Activated naive CD4-positive, alpha-beta T cell treated with anti-CD3 and anti-CD28 coated beads, Interleukin-2, amount 10 ng/mL, durations not matched to agents 7 days and 5 days (primary cell): ENCODE measurements at places on chromosomes 16 and 17.

- DNase-seq = no peak
- no peaks in the 10 kb centered on the region for H3K27me3 ChIP-seq
- H3K4me1 ChIP-seq = no peaks in the 10 kb centered on the region
Observed at GRCh38 chr17:31216031-31216751, 80.8 kb downstream of the OMG start.

GRCh38 chr17:72487731-72488494 lies 367.1 kb downstream of the SOX9 start:
- H3K36me3 ChIP-seq = no peaks in the 10 kb centered on the region
- H3K4me1 ChIP-seq = no peaks in the 10 kb centered on the region
- H3K27ac ChIP-seq = no peak overlapping the region
- peaks cover 4% of the 10 kb centered on the region for H3K27me3 ChIP-seq
- DNase-seq = no peak
- no peak overlapping the region for H3K4me3 ChIP-seq

DNA sequence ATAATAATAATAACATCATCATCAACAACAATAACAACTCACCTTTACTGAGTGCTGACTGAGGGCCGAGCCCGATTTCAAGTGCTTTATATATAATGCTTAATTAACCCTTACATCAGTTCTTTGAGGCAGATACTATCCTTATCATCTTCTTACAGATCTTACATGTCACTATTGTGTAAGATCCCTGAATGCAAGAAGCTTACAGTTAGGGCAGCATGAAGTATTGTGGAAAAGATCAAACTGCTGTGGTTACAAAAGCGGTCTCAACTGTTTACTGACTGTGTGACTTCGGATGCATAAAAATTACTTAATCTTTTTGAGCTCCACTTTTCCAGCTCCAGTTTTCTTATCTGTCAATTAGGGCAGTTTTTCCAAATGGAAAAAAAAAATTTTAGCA lies 3.3 kb downstream of the VAT1 start:
- H3K36me3 ChIP-seq = peaks cover 8% of the 10 kb centered on the region
- no peak for DNase-seq
- H3K27me3 ChIP-seq = peaks cover 30% of the 10 kb centered on the region
- H3K27ac ChIP-seq = no peak overlapping the region
- H3K4me1 ChIP-seq = peaks cover 29% of the 10 kb centered on the region

GRCh38 chr16:11232852-11233726 lies 22.9 kb downstream of the SOCS1 start:
- DNase-seq = peak; percentile 95
- H3K27ac ChIP-seq = peak overlapping the region; percentile 99
- H3K36me3 ChIP-seq = peaks cover 3% of the 10 kb centered on the region
- H3K4me1 ChIP-seq = peaks cover 84% of the 10 kb centered on the region

- no peaks in the 10 kb centered on the region for H3K36me3 ChIP-seq
- DNase-seq = no peak
- H3K27ac ChIP-seq = no peak overlapping the region
- peaks cover 12% of the 10 kb centered on the region for H3K27me3 ChIP-seq
- no peak overlapping the region for H3K4me3 ChIP-seq
Observed at GRCh38 chr16:22634954-22635353, 124.3 kb downstream of the NPIPB5 start.

GRCh38 chr17:55577687-55578086 lies 66.4 kb upstream of the SMIM36 start:
- H3K4me3 ChIP-seq = no peak overlapping the region
- no peaks in the 10 kb centered on the region for H3K27me3 ChIP-seq
- no peak overlapping the region for H3K27ac ChIP-seq
- H3K4me1 ChIP-seq = peaks cover 3% of the 10 kb centered on the region
- no peaks in the 10 kb centered on the region for H3K36me3 ChIP-seq
- DNase-seq = peak; percentile 55

- H3K4me3 ChIP-seq = no peak overlapping the region
- H3K4me1 ChIP-seq = peaks cover 24% of the 10 kb centered on the region
- H3K27me3 ChIP-seq = no peaks in the 10 kb centered on the region
- H3K36me3 ChIP-seq = peaks cover 6% of the 10 kb centered on the region
- peak; percentile 10 for DNase-seq
Observed at GRCh38 chr17:17060930-17061329, 18.7 kb downstream of the MPRIP start.

DNA sequence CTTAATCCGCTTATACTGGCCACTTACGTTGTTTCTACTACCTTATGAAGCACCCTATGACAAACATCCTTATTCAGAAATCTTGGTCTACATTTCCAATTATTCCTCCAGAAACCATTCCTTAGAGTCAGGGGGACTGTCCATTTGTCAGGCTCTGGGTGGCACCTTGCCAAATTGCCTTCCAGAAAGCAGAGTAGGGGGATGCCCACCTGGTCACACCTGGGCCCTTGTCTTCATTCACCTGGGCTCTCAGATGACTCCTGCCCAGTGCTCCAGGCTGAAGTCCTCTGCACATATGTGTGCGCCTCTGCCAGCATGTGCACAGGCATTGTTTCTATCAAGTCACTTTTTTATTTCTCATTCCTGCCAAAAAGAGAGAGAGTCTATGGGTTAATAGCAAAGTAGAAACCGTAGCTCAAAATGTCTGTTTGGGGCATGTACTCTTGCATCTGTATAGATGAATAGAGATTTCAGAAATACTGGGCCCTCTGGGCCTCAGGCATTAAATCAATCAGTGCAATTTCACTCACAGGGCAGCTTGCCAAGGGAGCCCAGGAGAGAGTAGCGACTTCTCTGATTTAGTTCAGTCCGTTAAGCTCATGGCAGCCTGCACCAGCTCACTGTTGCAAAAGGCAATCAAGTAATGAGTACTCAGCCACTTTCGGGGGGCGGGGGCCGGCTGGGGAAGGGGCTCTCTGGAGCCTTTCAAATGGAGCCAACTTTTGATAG lies 104.7 kb downstream of the SOCS1 start:
- peaks cover 42% of the 10 kb centered on the region for H3K36me3 ChIP-seq
- no peak overlapping the region for H3K27ac ChIP-seq
- peaks cover 45% of the 10 kb centered on the region for H3K4me1 ChIP-seq
- DNase-seq = no peak
- H3K27me3 ChIP-seq = peaks cover 3% of the 10 kb centered on the region
- H3K4me3 ChIP-seq = no peak overlapping the region

DNA sequence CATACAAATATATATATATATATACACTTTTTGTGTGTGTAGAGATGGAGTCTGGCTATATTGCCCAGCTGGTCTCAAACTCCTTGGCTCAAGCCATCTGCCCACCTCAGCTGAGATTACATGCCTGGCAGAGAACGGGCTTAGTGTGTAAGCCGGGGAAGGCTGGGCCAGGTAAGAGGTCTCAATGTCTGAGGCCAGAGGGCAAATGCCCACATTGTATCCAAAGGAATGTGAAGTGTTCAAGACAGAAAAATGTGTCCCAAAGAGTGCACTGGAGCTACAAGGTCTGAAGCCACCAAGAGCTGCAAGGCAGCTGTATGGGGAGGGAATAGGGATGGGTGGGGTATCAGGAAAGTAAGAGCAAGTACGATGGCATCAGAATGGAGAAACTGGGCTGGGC lies 8.8 kb downstream of the CD2BP2 start:
- no peak overlapping the region for H3K4me3 ChIP-seq
- no peak for DNase-seq
- no peaks in the 10 kb centered on the region for H3K27me3 ChIP-seq
- H3K27ac ChIP-seq = no peak overlapping the region

- peaks cover 38% of the 10 kb centered on the region for H3K27me3 ChIP-seq
- H3K36me3 ChIP-seq = peaks cover 7% of the 10 kb centered on the region
- no peaks in the 10 kb centered on the region for H3K4me1 ChIP-seq
Observed at GRCh38 chr16:2237102-2237482, 848 bp downstream of the DNASE1L2 start.

DNA sequence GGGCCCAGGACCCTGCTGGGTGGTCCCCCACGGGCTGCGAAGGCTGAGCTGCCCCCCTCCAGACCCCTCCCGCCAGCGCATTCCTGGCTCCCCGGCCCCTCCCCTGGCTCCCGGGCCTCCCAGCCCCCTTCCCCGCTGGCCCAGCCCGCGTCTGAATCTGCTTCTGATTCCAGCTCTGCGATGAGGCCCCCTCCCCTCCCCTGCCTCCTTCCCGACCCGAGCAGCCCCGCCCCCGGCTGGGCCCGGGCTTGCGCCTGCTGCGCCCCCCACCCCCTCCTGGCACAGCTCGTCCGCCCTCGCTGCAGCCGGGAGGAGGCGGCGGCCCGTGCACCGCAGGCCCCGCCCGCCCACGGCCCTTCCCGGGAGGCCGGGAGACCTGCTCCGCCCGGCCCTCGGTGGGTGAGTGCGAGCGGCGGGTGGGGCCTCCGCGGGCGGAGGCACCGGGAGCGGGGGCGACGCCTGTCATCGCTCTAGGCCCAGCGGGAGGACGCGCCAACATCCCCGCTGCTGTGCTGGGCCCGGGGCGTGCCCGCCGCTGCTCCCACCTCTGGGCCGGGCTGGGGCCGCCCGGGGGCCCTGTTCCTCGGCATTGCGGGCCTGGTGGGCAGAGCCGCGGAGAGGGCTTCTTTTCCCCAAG lies at the start of gene NTN3:
TSS of gene NTN3 (plus strand) at position 282 of the 637 bp plus-strand sequence. CDS start 405 bp downstream, outside the sequence.
- H3K27ac ChIP-seq = no peak within 1 kb of the TSS
- H3K27me3 ChIP-seq = peaks cover 81% of the 10 kb centered on the region
- H3K4me1 ChIP-seq = peaks cover 15% of the 10 kb centered on the region
- no peaks in the 10 kb centered on the region for H3K36me3 ChIP-seq

DNA sequence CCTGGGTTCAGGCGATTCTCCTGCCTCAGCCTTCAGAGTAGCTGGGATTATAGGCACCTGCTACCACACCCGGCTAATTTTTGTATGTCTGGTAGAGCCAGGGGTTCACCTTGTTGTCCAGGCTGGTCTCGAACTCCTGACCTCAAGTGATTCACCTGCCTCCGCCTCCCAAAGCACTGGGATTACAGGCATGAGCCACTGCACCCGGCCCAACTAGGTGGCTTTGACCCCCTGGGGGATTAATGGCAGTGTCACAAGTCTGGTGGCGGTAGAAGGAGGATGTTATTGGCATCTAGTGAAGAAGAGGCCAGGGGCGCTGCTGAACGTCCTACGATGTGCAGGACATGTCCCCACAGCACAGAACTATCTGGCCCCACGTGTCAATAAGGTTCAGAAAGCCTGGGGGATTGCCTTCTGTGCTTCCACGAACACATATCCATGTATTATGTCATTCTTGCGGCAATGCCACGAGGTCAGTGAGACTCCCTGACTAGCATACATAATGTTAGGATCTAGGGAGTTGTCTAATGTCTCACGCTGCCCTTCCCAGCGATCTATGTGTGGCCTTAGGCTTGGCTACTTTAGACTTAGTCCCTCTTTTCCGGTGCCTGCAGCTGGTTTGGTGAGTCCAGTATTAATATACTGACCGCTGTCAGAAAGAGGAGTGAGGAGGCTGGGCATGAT lies 75.8 kb downstream of the ABCC6 start:
- H3K4me3 ChIP-seq = no peak overlapping the region
- no peak for DNase-seq
- H3K4me1 ChIP-seq = peaks cover 2% of the 10 kb centered on the region
- no peak overlapping the region for H3K27ac ChIP-seq
- peaks cover 15% of the 10 kb centered on the region for H3K36me3 ChIP-seq

GRCh38 chr17:46140645-46141197 lies 52.5 kb downstream of the KANSL1 start:
- H3K36me3 ChIP-seq = peaks cover 37% of the 10 kb centered on the region
- H3K4me3 ChIP-seq = no peak overlapping the region
- no peak for DNase-seq
- H3K27me3 ChIP-seq = no peaks in the 10 kb centered on the region
- H3K4me1 ChIP-seq = peaks cover 83% of the 10 kb centered on the region

GRCh38 chr16:19861133-19861532 lies 23.5 kb downstream of the GPRC5B start:
- DNase-seq = no peak
- H3K4me1 ChIP-seq = no peaks in the 10 kb centered on the region
- H3K27me3 ChIP-seq = no peaks in the 10 kb centered on the region
- no peak overlapping the region for H3K4me3 ChIP-seq
- H3K27ac ChIP-seq = no peak overlapping the region
- H3K36me3 ChIP-seq = no peaks in the 10 kb centered on the region

GRCh38 chr17:48295362-48296288 lies 134.4 kb downstream of the SKAP1 start:
- DNase-seq = no peak
- H3K27me3 ChIP-seq = no peaks in the 10 kb centered on the region
- peaks cover 26% of the 10 kb centered on the region for H3K36me3 ChIP-seq
- H3K27ac ChIP-seq = peak overlapping the region; percentile 90

DNA sequence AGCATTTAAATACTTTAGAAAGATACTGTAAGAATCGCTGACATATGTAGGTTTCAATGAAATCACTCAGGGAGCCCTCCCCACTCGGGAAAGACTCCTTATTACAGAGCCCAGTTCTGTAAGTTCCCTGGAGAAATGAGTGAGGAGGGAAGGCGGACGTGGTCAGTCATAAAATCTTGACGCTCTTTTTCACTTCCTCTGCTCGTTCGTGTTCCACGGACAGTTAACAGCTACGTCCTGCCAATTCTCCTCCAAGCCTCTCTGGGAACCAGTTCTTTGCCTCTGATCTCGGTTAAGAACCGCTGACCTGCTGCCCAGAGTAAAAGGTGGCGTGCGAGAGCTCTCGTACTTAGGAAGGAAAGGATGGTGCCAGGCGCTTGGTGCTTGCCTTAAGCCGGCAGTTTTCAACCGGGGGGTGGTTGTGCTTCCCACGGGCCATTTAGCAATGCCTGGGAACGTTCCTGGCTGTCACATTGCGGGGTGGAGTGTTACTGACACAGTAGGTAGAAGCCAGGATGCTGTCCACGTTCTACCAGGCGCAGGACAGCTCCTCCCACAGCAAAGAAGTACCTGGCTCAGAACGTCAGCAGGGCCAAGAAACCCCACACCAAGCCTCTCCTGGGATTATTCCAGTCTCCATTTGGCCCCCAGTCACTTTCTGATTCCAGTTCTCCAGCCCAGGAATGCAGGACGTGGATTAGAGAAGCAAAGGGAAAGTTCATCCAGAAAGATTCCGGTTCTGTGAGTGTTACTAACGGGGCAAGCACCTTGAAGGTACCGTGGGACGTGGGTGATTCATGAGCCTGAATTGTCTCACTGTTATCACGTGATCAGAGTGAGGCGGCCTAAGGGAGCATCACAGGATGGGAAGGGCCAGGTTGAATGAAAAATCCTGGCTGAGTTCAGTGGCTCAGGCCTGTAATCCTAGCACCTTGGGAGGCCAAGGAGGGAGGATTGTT lies 87.7 kb downstream of the MRM3 start:
- peaks cover 22% of the 10 kb centered on the region for H3K27me3 ChIP-seq
- no peak overlapping the region for H3K27ac ChIP-seq
- H3K4me3 ChIP-seq = no peak overlapping the region
- no peak for DNase-seq
- no peaks in the 10 kb centered on the region for H3K36me3 ChIP-seq

DNA sequence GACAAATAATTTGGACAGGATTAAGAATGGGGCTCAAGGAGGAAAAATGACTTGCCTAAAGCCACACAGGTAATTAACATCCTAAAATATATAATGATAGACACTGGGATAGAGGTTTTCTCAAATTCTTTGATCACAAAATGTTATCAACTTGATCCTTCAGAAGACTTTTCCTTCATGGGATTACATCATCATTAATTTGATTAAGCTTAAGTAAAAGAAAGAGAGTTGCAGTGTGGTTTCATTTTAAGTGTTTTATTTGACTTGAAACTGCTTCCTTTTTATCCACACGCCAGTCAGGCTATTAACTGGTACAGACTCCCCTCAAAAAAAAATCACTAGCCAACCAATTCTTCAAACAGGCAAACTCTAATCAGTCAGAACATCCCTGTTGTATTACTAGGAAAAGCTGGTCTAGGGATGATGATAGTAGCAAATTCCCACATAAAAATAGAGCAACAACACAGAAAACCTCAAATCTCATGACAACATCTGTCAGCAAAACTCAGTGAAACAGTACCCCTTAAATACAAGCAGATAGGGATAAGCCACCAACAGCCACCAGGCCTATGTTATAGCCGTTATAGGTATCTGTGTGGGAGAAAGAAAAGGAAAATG lies 32.5 kb downstream of the AKAP10 start:
- no peak for DNase-seq
- no peaks in the 10 kb centered on the region for H3K27me3 ChIP-seq
- no peak overlapping the region for H3K27ac ChIP-seq
- H3K4me3 ChIP-seq = no peak overlapping the region
- peaks cover 22% of the 10 kb centered on the region for H3K4me1 ChIP-seq
